Natural killer cell (primary cell): ENCODE measurements at places on chromosomes 6 and 20.
A peak's percentile ranks its signal among the peaks of the same experiment; 100 is the strongest.

DNA sequence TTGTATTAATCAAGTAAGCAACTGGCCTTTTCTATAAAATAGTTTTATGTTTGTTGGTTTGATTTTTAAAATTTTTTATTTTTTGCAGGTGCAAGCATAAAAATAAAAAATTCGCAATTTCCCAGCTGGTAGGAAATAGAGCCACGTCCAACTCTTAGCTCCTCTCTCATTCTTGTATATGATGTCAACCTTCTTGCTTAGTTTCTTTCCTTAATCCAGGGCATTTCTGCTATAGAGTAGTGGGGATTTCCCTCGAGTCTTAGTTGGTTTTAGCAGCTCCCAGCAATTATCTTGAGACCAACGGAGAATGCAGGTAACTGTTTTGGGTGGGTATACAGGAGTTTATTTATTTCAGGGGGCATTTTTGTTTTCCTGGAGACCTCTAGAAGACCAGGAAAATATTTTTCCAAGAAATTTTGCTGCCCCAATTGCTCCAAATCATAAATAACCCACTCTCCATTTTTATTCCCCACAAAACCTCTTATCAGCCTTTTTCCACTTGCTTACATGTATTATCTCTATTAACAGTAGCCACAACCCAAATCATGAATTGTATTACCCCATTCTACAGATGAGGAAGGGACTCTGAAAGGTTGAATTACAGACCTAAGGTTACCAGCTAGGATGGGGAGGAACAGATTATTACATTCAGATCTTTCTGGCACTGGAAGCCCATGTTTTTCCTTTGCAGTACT lies 18.4 kb downstream of the PHACTR2 start:
- H3K36me3 ChIP-seq, result no peaks in the 10 kb centered on the region
- no peak for DNase-seq
- H3K4me3 ChIP-seq, result no peak overlapping the region
- no peaks in the 10 kb centered on the region for H3K4me1 ChIP-seq
- H3K27me3 ChIP-seq, result no peaks in the 10 kb centered on the region

DNA sequence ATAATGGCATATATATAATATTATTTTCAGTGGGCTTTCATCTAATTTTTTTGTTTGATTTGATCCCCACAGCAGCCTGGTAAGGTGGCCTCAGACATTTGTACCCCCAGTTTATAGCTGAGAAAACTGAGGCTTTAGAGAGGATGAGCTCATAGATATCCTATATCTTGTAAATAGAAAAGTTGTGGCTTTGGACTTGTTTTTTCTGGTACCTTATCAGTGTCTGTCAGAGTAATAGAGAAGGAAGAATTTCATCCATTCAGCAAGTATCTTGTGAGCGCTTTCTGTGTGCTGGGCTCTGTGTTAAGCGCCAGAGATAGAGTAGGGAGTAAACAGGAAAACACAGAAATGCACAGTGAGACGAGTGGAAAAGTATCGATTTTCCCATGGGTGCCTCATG lies 27.9 kb downstream of the TAF11 start:
- H3K4me1 ChIP-seq, result no peaks in the 10 kb centered on the region
- peaks cover 64% of the 10 kb centered on the region for H3K36me3 ChIP-seq
- H3K27me3 ChIP-seq, result no peaks in the 10 kb centered on the region
- DNase-seq, result no peak

DNA sequence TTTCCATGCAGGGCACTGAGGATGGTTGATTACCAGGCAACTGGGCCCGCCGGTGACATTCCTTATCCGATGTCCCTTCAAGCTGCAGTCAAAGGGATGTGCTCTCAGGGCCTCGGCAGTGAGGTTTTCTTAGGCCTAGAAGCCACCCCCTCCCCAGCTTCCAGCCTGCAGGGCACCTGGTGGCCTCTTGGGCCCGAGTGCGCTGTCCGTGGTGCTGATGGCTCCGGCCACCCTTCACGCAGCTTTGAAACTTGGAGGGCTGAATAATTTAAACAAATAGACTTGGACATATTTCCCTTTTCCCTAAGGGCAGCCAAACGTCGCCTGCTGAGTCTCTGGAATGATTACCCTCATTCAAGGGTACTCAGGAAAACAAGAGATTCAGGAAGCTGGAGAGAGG lies 8.9 kb upstream of the MLN start:
- no peaks in the 10 kb centered on the region for H3K36me3 ChIP-seq
- DNase-seq, result peak; percentile 58

GRCh38 chr6:511488-512137 lies 120.1 kb downstream of the IRF4 start:
- no peak overlapping the region for H3K4me3 ChIP-seq
- H3K36me3 ChIP-seq, result peaks cover 2% of the 10 kb centered on the region
- H3K27me3 ChIP-seq, result no peaks in the 10 kb centered on the region
- no peak overlapping the region for H3K27ac ChIP-seq

DNA sequence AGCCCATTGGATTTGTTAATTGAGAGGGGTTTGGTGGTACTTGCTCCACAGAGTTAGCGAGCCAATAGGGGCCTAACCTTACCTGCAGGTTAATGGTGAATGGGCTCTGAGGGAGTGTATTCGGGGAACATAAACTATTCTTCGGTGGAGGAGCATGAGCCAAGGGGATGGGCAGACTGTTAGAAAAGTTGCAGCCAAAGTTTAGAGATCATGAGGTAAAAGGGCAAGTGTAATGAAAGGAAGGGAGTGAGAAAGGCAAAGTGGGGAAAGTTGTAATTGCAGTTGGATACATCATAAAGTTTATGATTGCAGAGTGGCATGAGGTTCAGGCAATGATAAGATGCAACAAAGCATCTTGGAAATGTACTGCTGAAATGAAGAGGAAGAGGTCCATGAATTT lies 142.1 kb upstream of the TBX18 start:
- H3K4me1 ChIP-seq, result no peaks in the 10 kb centered on the region
- DNase-seq, result no peak
- no peak overlapping the region for H3K27ac ChIP-seq
- H3K27me3 ChIP-seq, result no peaks in the 10 kb centered on the region

- H3K27ac ChIP-seq, result no peak within 1 kb of the TSS
- DNase-seq, result no peak
- H3K4me1 ChIP-seq, result no peaks in the 10 kb centered on the region
Observed at GRCh38 chr20:1001911-1002681, at the start of gene RSPO4. Gene RSPO4 (minus strand): TSS chr20:1002311. CDS start chr20:1002164, 147 bp downstream.

GRCh38 chr6:98695091-98695801 lies 139.1 kb upstream of the POU3F2 start:
- no peaks in the 10 kb centered on the region for H3K36me3 ChIP-seq
- H3K4me3 ChIP-seq, result no peak overlapping the region
- no peaks in the 10 kb centered on the region for H3K4me1 ChIP-seq
- DNase-seq, result no peak
- no peaks in the 10 kb centered on the region for H3K27me3 ChIP-seq

DNA sequence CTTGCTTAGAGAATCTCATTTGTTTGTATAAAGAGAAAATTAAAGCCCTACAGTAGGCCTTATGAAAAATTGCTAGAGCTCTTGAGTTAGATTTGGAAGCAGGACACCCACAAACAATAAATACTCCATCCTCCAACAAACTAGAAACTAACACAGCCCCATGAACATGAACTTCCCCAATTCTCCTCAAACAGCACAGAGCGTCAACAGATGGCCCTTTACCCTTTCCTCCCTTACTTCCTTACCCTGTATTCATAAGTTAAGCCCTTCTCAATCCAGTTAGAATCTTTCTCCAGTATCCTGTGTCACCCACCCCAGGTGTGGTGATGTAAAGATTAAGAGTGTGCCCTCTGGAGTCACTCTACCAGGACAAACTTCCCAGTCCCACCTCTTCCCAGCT lies 113.7 kb downstream of the UNC5CL start:
- H3K27ac ChIP-seq, result no peak overlapping the region
- no peaks in the 10 kb centered on the region for H3K36me3 ChIP-seq
- no peak for DNase-seq
- H3K4me3 ChIP-seq, result no peak overlapping the region

- no peak overlapping the region for H3K4me3 ChIP-seq
- H3K27me3 ChIP-seq, result no peaks in the 10 kb centered on the region
- H3K4me1 ChIP-seq, result no peaks in the 10 kb centered on the region
- H3K36me3 ChIP-seq, result no peaks in the 10 kb centered on the region
- H3K27ac ChIP-seq, result no peak overlapping the region
Observed at GRCh38 chr20:55353206-55353605, 652.1 kb downstream of the CBLN4 start.

- H3K27me3 ChIP-seq, result no peaks in the 10 kb centered on the region
- H3K4me1 ChIP-seq, result no peaks in the 10 kb centered on the region
- no peak overlapping the region for H3K27ac ChIP-seq
- no peak overlapping the region for H3K4me3 ChIP-seq
Observed at GRCh38 chr20:46997187-46997586, 102.5 kb downstream of the EYA2 start.

DNA sequence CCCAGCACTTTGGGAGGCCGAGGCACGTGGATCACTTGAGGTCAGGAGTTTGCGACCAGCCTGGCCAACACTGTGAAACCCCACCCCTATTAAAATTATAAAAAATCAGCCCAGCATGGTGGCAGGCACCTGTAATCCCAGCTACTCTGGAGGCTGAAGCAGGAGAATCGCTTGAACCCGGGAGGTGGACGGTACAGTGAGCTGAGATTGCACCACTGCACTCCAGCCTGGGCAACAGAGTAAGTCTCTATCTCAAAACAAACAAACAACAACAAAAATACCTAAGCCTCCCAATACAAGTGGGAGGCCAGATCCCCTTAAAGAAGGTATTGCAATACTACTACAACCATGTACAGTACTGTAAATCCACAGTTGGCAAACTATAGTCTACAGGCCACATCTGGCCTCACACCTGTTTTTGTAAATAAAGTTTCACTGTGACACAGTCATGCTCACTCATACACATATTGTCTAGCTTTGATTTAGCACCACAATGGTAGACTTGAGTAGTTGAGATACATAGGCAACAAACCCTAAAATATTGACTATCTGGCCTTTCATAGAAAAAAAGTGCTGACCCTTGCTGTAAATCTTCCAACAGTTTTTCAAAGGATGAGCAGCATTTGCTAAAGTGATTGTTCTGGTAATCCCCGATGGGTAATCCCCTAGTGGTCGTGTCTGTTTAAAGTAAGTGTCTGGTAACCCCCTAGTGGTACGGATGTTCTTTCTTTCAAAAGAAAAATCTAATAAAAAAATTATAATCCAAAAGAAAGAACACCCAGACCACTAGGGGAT lies 202.0 kb downstream of the RNGTT start:
- H3K4me3 ChIP-seq, result no peak overlapping the region
- DNase-seq, result no peak
- H3K27me3 ChIP-seq, result no peaks in the 10 kb centered on the region
- no peak overlapping the region for H3K27ac ChIP-seq

DNA sequence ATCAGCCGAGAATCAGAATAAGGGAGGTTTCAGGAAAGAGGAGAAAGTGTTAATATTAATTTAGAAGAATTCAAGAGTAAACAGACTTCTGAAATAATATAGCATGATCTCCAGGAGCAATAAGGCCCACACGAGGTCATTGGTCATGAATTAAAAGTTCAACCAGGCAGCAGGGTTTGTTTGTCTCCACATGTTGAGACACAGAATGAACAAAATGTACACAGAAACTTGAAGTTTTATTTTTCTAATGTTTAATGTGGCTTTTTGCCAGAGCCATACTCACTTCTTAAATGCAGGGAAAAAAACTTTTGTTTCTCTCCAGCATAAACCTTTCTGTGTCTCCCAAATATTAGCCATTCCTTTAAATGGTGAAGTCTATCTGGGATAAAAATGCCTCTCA lies 504.5 kb downstream of the HDGFL1 start:
- H3K4me3 ChIP-seq, result no peak overlapping the region
- H3K27me3 ChIP-seq, result no peaks in the 10 kb centered on the region
- H3K36me3 ChIP-seq, result no peaks in the 10 kb centered on the region

DNA sequence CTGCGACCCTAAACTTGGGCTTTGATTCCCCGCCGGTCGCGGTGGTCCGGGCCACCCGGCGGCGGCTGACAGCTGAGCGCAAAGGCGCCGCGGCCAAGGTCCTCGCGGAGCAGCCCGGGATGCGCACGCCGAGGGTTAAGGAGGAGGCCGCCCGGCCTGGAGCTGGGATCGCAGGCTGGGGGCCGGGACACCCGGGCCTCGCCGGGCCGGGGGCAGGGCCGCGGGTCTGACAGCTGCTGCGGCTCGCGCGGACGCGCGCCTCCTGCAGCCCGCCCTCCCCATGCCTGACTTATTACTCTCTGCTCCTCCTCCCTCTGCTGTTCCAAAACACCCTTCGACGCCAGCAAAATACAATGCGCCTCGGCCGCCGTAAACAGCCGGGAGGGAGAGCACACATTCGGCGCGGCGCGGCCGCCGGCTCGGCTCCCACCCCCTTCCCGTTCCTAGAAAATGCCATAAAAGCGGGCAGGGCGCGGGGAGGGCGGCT lies 746 bp downstream of the BACH2 start:
- H3K27ac ChIP-seq, result peak overlapping the region; percentile 79
- H3K36me3 ChIP-seq, result no peaks in the 10 kb centered on the region

DNA sequence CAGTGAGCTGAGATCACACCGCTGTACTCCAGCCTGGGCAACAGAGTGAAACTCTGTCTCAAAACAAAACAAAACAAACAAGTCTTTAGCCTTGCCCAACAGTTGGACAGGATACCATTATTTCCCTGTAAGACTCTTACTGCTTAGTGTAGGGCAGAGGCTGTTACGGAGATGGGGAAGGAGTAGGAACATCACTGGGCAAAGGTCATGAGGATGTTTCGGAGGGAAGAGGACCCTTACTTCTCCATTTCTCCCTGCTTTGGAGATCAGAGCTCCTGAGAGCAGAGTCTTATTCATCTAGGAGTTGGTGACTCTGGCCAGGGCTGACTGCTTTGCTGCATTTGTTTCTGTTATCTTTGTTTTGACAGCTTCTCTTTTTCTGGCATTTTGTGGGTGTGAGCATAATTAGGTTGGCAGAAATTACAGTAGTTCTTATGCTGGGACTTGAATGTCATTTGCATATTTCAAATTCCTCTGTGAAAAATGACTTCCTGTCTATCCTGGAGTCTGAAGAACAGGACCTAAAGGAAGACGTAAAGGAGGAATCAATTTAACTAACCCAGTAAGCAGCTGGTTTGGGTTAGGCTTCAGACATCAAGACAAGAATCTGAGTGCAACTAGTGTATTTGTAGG lies 89.0 kb downstream of the CDS2 start:
- H3K27me3 ChIP-seq, result no peaks in the 10 kb centered on the region
- H3K36me3 ChIP-seq, result no peaks in the 10 kb centered on the region
- H3K4me3 ChIP-seq, result no peak overlapping the region
- H3K4me1 ChIP-seq, result no peaks in the 10 kb centered on the region
- no peak for DNase-seq

- peaks cover 2% of the 10 kb centered on the region for H3K4me1 ChIP-seq
- H3K27me3 ChIP-seq, result no peaks in the 10 kb centered on the region
- no peak for DNase-seq
- no peaks in the 10 kb centered on the region for H3K36me3 ChIP-seq
Observed at GRCh38 chr20:40875116-40876085, 153.2 kb upstream of the TOP1 start.

GRCh38 chr6:56062836-56063235 lies 184.5 kb downstream of the COL21A1 start:
- DNase-seq, result no peak
- H3K4me3 ChIP-seq, result no peak overlapping the region
- no peaks in the 10 kb centered on the region for H3K36me3 ChIP-seq
- H3K27me3 ChIP-seq, result no peaks in the 10 kb centered on the region
- H3K27ac ChIP-seq, result no peak overlapping the region
